ENCODE measurements at places on chromosomes 1 and 21.

DNA sequence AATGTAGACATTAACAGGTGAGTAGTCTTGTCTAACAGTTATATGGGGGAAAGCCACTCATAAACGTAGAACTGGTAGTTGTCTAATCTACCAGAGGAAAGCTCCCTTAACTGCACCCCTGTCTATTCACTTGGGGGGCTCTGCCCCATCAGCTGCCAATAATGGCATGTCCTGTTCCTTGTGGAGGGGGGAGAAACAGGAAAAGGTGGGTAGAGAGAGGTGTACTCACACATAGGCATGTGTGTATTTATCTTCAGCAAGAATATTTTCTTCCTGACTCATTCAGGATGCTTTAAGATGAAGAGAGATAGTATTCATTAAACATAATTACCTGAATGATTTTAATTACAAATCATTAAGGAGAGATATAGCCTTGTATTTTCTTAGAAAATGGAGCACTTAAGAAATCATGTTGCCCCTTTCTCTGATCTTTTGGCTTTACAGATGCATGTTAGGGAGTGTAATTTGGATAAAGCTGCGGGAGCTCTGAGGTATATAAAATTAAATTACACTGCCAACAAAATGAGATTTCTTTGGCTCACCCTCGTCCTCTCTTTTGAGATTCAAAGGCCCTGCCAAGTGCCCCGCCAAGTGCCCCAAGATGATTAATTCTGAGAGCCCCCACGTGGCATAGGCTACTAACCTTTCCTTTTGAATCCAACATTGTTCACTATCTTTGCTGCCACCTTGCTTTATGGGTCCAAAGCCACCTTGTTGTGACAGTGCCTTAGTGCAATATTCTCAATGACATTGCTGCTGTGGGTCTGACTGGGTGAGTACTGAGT lies 286.3 kb upstream of the LYPLAL1 start:
- no peak overlapping the region for H3K4me3 ChIP-seq
- H3K4me1 ChIP-seq = no peaks in the 10 kb centered on the region
- DNase-seq = no peak

DNA sequence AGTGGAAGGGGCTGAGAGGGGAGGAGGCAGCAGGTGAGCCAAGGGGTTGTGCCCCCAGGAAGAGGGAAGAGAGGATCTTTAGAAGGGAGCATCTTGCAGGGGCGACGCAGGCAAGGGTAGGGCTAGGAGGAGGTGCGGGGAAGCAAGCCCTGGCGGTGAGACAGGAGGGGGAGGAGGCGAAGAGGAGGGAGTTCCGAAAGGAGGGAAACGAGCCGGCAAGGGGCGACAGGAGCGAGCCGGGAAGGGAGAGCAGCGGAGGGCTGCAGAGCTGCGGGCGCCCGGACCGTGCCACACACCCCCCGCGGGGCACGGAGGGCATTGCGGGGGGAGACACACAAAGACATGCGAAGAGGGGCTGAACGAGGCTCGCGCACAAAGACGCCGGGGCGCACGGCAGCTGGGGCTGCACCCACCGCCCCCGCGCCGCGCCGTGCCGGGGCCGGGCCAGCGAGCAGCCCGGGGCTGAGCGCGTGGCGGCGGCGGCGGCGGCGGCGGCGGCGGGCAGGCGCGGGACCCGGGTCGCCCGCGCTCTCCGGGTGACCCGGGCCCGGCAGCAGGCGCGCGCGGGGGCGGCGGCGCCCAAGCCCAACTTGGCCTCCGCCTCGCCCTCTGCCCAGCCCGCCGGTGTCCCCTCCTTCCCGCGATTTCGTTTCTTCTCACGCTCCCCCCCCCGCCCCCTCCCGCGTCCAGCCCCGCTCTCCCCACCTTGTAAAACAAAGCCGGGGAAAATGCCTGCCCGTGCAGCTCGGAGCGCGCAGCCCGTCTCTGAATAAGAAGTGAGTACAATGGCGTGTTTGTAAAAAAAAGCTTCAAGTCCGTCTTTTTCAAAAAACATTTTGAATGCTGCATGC lies at the start of gene KCNK2:
TSS of gene KCNK2 (plus strand) at position 206 of the 851 bp plus-strand sequence. CDS start 649 bp downstream, outside the sequence.
- peaks cover 9% of the 10 kb centered on the region for H3K4me1 ChIP-seq
- H3K4me3 ChIP-seq = peak within 1 kb of the TSS; percentile 61
- no peaks in the 10 kb centered on the region for H3K36me3 ChIP-seq
- peaks cover 69% of the 10 kb centered on the region for H3K27me3 ChIP-seq
- H3K27ac ChIP-seq = no peak within 1 kb of the TSS

- H3K27ac ChIP-seq = no peak overlapping the region
- no peak for DNase-seq
- H3K27me3 ChIP-seq = no peaks in the 10 kb centered on the region
- H3K4me1 ChIP-seq = no peaks in the 10 kb centered on the region
- H3K4me3 ChIP-seq = no peak overlapping the region
These were observed 5.7 kb upstream of the SLC1A7 start for GRCh38 chr1:53148123-53148522.

DNA sequence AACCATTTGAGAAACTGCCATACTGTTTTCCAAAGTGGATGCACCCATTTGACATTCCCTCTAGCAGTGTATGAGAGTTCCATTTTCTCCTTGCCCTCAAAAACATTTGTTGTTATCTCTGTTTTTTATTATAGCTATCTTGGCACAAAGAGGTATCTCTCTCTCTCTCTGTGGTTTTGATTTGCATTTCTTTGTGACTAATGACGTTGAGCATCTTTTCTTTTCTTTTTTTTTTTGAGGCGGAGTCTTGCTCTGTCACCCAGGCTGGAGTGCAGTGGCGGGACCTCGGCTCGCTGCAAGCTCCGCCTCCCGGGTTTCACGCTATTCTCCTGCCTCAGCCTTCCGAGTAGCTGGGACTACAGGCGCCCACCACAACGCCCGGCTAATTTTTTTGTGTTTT lies 17.4 kb upstream of the ZMYM6 start:
- H3K36me3 ChIP-seq = no peaks in the 10 kb centered on the region
- H3K4me1 ChIP-seq = no peaks in the 10 kb centered on the region
- no peak overlapping the region for H3K27ac ChIP-seq

- peaks cover 28% of the 10 kb centered on the region for H3K27me3 ChIP-seq
- no peaks in the 10 kb centered on the region for H3K4me1 ChIP-seq
- H3K27ac ChIP-seq = no peak overlapping the region
These were observed 16.9 kb upstream of the EFCAB14 start for GRCh38 chr1:46735708-46736324.

DNA sequence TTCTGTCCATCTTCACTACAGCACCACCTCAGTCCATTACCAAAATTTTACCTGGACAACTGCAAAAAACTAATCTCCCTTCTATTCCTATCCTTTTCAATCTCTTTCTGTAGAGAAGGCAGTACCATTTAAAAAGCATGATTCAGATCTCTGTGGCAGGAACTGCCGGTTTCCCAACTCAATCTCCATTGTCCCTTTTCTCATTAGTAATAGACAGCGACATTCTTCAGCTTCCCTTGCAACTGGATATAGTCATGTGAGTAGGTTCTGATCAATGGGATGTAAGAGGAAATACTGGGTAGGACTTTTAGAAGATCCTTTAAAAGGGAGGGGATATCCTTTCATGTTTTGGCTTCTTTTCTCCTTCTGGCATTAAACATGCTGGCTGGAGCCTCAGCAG lies 74.9 kb downstream of the ADCY10 start:
- H3K36me3 ChIP-seq = no peaks in the 10 kb centered on the region
- H3K4me1 ChIP-seq = peaks cover 4% of the 10 kb centered on the region
- no peaks in the 10 kb centered on the region for H3K27me3 ChIP-seq
- no peak for DNase-seq

- H3K4me3 ChIP-seq = no peak overlapping the region
- peaks cover 7% of the 10 kb centered on the region for H3K36me3 ChIP-seq
- peaks cover 19% of the 10 kb centered on the region for H3K4me1 ChIP-seq
- H3K27ac ChIP-seq = peak overlapping the region; percentile 63
These were observed 4.8 kb upstream of the MDM4 start for GRCh38 chr1:204511366-204511765.

Data from activated naive CD8-positive, alpha-beta T cell treated with anti-CD3 and anti-CD28 coated beads for 36 hours (primary cell).